ENCODE measurements at places on chromosomes 3 and 15.

DNA sequence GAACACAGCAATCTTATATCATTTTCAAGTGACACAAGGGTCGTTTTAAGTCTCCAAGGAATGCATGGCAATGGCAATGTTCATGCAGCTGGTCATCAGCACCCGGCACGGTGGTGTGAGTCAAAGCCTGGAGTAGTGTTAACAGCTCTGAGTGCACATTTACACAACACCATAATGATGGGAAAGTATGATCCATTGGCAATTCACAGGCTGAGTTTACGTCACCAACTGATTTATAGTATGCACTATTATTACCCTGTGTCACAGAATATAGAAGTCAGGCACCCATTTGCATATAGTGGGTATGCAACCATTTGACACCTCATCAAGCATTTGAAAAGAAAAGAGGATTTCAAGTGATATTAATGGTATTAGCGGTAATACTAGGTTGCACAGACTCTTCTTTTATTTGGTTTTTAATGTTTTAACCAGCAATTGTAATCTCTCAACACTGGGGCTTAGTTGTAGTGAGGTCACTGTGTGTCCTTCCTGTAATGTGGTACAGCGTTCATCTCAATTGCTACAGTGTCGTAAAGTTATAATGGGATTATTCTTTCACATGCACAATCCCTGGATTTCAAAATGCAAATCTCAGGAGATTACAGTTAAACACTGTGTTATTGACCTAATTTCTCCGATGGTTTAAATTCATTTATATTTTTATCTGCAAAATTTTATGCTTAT lies 113.8 kb downstream of the C3orf38 start:
- no peak for DNase-seq

DNA sequence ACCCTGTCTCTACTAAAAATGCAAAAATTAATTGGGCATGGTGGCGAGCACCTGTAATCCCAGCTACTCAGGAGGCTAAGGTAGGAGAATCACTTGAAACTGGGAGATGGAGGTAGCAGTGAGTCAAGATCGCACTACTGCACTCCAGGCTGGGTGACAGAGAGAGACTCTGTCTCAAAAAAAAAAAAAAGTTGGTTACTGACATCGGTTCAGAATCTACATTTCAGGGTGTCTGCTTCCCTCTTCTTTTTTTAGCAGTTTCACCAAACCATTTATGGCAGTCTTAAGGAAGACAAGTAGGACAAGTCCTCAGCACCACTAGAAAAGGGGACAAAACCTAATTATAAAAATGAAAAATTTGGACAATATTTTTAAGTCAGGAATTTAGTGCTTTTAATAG lies 3.3 kb upstream of the USP4 start:
- no peak for DNase-seq

DNA sequence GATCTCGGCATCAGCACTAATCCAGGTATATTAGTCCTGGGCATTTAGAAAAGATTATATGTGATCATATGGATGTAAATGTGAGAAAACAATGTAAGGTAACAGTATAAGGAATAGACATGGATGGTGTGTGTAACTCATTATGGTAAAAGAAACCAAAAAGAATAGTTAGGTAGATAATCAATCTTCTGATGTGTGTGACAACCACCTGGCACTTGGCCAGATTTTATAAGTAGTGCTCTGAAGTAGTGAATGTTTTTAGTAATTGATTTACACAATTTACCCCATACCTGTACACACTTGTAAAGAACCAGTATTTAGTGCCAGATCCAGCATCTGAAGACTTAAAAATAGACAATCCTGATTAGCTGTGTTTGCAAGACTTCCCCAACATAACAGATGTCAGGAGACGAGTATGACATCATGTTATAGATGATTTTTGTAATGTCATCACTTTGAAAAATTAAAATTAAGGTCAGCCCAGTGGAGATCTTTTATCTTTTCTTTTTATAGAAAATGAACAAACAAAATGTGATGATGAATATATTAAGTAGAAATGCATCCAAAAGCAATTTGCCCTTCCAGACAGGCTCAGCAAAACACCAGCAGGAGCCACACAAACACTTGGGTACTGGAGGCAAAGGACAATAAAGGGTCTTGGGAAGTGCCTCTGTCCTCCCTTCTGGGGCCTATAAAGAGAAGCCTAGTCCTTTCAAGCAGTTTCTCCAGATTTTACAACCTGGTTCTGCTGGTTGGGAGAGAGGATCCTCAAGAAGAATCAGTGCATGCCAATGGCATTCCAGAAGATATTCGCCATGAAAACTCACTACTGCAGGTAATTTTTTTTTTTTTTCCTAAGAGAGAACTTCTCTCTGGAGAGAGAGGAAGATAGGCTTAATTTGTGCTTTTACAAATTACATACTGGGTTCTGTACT lies 140.7 kb downstream of the MECOM start:
- no peak for DNase-seq

GRCh38 chr3:125017406-125017805 lies 38.4 kb downstream of the HEG1 start:
- DNase-seq: no peak

- DNase-seq: no peak
Observed at GRCh38 chr3:175477651-175478224, 618.6 kb downstream of the NAALADL2 start.

DNA sequence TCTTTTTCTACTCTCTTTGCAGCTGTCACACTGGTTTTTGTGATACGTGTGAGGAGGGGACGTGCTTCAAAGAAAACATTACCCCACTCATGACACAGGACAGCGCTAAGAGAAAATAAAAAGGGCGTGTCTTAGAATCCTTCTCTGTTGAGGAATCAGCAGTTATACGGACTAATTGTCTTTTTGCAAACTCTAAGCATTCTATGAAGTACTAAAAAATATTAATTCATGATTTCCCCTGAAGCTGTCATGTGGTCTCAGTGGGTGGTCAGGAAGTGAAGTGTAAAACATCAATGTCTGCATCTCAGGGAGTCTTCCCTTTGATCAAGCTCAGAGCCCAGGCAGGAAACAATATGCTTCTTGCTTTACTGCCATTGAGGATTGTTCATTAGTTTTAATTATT lies 117.5 kb upstream of the CRBN start:
- DNase-seq: peak; percentile 30

GRCh38 chr3:8286086-8286485 lies 215.5 kb upstream of the LMCD1 start:
- no peak for DNase-seq

DNA sequence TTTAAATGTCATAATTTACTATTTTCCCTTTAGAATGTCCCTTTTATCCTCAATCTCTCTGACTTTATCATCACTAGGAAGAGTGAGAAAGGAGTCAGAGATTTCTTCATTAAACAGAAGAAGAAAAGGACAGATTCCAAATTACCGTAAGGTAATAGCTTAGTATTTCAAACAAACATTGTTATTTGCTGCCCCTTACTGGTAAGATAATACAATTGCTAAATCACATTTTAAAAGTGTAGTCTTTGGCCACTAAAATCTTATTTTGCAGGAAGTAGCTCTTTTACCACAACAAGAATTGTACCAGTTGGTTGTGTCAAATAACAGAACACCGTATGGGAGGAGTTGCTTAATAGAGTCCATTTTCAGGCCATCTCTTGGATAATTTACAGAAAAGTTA lies 53.7 kb downstream of the CGGBP1 start:
- peak; percentile 18 for DNase-seq

DNA sequence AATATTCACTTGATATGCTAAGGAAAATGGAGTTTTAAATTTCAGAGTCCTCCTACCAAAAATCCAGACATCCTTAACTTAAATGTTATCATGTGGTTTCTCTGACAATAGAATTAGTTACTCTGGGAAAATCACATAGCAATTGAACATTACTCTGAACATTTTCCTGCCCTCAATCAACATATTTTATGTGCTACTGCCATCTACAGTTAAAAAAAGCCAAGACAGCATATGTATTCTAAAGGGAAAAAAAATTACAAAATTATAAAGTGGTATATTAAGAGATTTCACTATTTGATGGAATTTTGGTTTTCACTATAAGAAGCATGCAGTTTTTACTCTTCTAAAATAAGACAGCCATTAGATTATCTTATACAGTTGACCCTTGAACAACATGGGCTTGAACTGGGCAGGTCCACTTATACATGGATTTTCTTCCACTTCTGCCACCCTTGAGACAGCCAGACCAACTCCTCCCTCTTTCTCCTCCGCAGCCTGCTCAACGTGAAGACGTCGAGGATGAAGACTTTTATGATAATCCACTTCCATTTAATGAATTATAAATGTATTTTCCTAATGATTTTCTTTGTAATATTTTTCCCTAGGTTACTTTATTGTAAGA lies 122.3 kb downstream of the ATP1B3 start:
- DNase-seq: no peak

DNA sequence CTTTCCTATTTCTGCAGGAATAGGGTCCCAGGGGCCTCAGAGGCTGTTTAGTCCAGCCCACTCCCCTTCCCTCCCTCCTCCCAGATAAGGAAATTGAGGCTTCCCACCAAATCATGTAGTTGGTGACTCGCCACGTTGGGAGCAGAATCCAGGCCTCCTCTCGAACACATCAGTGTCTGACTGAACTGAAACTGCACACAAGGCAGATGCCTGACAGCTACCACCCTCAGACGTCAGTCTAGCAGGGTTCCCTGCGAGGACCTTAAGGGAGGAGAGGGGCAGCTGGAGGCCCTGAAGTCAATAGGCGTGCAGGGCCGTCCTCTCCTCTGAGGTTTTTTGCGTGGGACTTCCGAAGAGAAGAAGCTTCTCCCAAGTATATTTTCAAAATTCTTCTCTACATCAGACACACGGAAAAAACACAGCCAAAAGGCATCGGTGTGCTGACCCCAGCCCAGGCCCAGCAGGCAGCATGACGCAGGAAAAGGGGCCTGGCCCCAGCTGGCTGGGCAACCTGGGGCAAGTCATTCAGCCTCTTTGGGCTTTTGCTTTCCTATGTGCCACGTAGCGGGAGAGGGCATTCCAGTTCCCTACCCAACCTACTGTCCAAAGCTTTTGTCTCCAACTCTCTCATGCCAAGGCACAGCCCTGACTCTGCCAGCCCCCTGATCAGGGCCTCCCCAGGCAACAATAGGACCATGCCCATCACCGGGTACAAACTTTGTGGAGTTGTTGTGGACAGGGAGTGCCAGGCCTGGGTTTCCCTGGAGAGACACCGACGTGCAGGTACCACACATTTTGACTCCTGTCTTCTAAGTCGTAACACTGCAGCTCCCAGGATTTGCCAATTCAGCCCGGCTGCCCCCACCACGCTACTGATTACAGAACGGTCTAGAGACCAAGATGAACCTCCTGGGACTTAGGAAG lies 283.1 kb downstream of the XXYLT1 start:
- no peak for DNase-seq

- no peak for DNase-seq
Observed at GRCh38 chr3:162586591-162586990, 1090.0 kb downstream of the OTOL1 start.

GRCh38 chr3:60720736-60721135 lies 530.5 kb downstream of the FHIT start:
- no peak for DNase-seq

DNA sequence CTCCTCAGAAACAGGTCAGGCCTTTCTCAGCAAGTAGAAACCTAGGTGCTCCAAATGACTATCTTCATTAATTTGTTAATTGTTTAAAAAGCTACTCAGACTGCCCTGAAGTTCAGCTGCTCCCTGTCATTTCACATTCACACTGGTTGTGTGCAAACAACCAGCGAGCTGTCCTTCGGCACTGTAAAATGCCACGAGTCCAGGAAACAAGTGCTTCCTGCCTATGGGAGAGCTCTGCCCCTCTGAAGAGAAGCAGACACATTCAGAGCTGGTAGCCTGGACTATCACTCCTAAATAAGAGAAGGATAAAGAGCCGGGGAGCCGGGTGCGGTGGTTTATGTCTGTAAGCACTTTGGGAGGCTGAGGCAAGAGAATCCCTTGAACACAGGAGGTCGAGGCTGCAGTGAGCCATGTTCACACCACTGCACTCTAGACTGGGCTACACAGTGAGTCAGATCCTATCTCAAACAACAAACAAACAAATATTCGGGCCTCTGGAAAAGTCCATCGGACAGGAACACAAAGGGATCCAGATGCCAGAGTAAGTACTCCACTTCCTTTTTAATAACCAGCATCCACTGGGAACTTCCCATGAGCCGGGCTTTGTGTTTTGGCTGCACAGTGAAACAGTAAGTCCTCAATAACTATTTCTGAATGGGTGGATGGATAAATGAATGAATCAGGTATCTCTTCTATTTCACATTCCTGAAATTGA lies 114.4 kb upstream of the WNT5A start:
- no peak for DNase-seq

- no peak for DNase-seq
Observed at GRCh38 chr3:40192628-40193027, 116.9 kb upstream of the EIF1B start.

GRCh38 chr15:60530168-60530567 lies 51.2 kb upstream of the ICE2 start:
- DNase-seq: no peak

DNA sequence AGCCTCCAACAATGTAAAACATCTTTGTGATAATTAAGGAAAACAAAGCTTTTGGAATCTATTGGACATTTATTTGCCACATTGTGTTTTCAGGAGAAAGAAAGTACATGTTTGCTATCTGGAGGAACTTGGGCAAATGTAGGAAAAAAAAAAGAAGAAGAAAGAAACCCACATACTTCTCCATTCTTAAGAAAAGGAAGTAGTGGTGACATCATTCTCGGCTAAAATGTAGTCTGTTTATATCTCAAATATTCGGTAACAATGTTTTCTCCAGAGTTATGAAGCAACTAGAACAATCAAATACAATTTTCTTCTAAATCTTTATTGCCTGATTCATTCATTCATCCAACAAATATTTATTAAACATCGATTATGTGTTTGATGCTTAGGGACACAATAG lies 2.3 kb upstream of the TGFBR2 start:
- DNase-seq: no peak

- DNase-seq: peak; percentile 11
Observed at GRCh38 chr15:91099995-91100813, at the start of gene SV2B. Gene SV2B (plus strand): TSS chr15:91100257. CDS start chr15:91226264, 126,007 bp downstream.

All from CD4-positive, alpha-beta T cell treated with Interleukin-6 at 100 ng/mL for 8 hours (primary cell).